ENCODE measurements at places on chromosomes 16 and 17.

DNA sequence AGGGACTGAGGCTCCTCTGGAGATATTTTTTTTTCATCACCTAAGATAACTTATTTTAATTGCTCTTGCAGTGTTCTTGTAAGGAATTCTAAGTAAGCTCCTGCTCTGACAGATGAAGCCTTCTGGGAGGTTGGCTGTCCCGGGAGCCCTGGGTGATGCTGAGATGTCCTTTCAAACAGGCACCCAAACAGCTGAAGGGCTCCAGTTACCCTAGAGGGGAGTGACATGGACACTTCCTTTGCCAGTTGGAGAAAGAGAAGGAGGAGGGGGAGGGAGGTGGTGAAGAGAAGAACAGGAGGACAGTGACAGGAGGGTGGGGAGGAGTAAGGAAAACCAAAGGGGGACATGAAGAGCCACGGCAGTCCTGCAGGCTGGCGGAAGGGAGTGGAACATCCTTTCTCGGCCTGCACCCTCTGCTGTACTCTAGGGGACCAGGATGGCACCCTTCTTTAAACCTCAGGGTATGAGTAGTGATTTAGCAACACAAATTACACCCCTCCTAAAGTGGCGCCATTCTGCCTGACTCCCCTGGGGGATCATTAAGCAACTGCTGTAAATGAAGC is 51.8 kb downstream of the MYH3 start:
- no peak for DNase-seq

- no peak for DNase-seq
Measured at GRCh38 chr16:79463841-79464240, 136.7 kb downstream of the MAF start.

DNA sequence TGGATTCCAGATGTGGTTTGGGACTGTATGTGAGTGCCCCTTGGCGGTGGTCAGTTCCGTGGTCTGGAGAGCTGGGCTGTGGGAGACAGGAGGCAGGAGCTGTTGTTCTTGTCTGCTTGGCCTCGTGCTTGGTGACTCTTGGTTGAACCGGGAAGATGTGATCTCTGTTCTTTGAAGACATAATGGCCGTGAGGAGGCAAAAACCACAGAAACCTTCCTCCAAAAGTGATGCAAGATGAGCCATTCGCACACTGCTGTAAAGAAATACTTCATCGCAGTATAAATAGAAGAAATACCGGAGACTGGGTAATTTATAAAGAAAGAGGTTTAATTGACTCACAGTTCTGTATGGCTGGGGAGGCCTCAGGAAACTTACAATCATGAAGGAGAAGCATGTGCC is 128.8 kb downstream of the RAP1GAP2 start:
- no peak for DNase-seq

- DNase-seq = no peak
Measured at GRCh38 chr17:20307326-20307910, 159.9 kb downstream of the LGALS9B start.

- no peak for DNase-seq
Measured at GRCh38 chr17:42779936-42780850, at the start of gene WNK4. TSS of gene WNK4 (plus strand) at chr17:42780610. CDS start at chr17:42780699, 89 bp downstream.

DNA sequence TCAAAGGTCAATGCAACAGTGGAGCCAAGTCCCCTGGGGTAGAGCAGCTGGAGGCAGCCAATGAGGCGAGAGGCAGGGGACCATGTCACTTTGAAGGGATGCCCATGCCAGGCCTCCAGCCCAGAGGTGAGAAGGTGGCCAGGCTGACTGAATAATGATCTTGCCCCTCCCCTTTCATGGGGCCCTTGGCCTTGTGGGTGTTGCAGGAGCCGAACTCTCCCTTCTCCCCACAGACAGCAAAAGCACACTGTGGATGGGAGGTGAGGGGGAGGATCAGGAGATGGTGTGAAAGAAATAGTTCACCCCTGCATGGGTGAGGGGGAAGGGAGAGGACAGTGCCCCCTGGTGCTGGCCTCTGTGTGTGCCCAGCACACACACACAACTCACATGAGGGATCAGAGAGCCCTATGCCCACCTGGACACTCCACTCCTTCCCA is 15.8 kb upstream of the TBX21 start:
- DNase-seq = no peak

DNA sequence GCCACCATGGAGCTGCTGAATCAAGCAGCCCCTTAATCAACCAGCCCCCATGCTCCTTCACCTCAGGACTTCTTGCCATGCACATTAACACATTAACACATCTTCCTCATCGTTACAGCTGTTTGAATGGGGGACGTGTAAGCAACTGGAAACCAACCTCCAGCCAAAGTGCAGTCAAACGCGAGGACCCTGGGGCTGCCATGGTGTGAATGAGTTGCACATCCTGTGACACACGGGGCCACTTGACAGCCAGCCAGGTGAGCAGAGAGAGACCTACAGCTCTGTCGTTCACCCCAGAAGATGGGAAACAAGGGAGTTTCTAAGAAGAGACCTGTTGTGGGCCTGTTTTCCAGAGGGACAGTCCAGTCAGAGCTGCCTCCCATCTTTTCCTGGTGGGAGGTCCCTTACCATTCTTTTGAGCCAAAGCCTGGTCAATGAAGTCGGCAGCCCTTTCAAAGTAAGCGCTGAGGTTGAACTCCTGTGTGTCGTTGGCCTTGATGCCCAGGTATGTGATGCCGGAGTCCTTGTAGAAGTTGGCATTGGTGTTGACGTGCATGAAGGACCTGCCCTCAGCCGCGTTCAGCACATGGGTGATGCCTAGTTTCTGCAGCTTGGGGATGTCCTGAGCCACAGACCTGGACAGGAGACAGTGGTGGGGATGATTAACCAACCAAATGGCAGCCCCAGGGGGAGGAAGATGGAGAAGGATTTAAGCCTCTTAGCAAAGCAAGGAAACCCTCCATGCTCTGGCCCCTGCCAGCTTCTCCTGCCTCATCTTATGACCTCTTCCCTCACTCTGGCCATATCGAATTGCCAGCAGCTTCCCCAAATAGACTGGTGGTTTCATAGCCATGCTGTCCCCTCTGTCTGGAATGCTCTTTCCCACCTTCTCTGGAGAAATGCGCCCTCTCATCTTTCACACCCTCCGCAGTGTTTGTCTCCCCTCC is 4.2 kb downstream of the DUSP3 start:
- no peak for DNase-seq

DNA sequence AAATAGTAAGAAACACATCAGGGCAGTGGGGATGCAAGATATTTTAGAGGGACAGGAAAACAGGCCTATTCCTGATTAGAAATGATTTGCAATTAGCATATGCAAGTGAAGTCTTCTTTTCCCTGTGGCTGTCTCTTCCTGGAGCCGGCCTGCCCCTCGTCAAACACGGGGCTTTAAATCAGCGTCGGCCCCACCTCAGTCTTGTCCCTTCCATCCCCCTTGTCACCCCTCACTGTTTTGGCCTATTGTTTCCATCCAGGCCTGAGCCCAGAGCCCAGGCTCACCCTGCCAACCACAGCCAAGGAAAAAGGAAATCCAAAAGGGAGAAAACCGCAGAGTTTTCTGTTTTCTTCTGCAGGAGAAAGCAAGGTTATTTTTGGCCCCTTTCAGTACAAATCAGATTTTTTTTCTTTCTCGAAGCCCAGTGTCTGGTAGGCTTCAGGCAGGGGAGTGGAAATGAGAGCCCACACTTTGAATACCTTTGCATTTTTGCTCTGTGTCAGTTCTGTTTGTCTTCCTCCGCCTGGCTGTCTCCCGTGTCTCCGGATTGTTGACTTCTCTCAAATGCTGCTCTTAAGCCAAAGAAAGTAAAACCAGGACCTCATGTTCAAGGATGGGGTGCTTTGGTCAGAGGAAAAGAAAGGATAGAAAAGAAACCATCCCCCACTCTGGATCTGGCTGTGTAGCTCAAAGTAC is 399.9 kb upstream of the CDH11 start:
- DNase-seq = no peak

GRCh38 chr17:76578376-76578775 is 7.3 kb downstream of the ST6GALNAC2 start:
- no peak for DNase-seq

DNA sequence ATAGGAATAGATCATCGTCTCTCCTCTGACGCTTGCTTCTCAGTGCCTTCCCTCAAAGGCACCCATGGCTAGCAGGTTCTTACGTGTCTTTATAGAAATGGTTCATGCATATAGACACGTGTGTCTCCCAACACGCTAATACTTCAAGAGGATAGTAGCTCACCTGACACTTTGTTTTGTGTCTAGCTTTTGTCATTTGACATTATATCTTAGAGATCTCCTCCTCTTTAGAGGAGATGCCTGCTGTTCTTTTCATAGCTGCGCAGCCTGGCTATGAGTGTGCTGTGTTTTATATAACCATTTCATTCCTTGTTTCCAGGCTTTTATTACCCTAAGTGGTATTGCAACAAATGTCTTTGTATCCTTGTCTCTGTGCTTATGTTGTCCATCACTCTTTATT is 411.7 kb downstream of the CPPED1 start:
- DNase-seq = no peak

- no peak for DNase-seq
Measured at GRCh38 chr17:351875-352420, 659 bp downstream of the RPH3AL start.

DNA sequence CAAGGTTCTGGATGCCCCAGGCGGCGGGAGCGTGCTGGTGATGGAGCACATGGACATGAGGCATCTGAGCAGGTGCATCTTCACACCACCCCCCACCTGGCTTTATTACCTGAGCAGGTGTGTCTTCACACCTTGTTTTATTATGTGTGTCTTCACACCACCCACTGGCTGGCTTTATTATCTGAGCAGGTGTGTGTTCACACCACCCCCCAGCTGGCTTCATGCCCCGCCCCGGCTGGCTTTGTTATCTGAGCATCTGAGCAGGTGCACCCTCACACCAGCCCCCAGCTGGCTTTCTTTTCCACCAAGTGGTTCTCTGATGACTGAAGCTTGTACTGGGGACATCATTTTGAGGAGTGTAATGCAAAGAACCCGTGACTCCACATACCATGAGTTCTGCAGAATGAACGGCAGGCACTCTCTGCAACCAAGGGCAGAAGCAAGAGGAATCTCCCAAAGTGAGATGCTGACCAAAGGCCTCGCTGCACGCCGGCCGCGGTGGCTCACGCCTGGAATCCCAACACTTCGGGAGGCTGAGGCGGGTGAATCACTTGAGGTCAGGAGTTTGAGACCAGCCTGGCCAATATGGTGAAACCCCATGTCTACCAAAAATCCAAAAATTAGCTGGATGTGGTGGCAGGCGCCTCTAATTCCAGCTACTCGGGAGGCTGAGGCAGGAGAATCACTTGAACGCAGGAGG is 2.6 kb downstream of the FN3KRP start:
- DNase-seq = no peak

DNA sequence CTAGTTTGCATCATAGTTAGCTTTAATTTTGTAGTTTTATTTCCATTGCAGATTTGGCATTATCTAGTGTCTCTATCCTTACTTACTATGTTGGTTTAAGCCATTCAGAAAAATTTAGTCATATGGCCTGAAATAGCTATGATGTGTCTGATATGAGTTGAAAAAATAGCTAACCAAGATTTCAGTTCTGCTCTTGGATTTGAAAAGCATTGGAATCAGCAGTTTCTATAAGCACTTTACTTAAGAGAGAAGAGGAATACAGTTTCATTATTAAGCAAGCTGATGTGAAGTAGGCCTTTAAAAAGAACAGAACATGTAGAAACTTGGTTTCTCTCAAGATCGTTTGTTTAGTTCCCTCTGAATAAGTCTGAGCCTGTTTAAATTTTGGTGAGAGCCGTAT is 25.9 kb downstream of the LPCAT2 start:
- no peak for DNase-seq

DNA sequence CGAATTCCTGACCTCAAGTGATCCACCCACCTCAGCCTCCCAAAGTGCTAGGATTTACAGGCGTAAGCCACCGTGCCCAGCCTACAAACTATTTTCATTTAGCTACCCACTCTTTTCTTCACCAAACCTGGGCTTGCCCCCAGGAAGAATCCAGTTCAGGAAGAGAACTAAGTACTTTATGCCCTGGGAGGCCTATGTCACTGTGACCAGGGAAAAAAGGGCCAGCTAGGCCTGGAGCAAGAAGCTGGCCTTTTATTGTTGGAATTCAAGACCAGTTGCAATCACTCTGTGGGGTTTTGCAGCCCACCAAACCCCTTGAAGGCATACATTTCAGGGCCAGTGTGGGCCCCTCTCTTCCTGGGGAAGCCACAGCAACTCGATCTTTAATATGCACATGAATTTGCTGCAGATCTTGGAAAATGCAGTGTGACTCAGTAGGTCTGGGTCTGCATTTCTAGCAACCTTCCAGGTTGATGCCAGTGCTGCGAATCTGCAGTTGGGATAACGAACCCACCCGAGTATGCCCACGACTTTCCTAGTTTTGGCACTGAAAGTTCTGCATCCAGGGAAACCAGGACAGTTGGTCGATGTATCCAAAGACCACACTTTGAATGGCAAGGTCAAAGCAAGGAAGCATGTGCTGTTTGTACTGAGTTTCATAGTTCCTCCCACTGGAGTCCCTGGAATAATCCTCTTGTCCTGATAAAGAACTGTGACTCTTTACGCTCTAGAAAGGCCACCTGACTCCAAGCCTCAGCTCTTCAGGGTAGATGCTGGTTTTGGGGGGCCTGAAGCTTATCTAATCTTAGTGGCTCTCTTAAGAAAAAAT is 7.2 kb upstream of the MRPS23 start:
- no peak for DNase-seq

DNA sequence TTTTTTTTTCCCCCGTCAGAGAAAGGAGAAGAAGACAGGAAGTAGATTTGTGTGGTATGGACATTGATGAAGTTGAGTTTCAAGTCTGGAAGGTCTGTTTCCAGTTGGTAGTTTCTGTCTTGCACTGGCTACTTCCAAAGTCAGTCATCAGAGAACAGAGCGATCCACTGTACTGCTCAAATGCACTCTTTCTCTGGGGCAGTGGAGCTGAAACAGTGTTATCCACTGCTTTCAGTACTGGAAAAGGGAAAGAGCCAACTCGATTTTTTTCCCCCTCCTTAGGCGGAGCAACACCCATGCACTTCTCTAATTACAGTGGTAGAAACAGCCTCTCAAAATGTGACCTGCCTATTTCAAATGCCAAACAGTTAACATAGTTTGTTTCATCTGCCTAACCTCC is 7.4 kb downstream of the PRKCA start:
- no peak for DNase-seq

DNA sequence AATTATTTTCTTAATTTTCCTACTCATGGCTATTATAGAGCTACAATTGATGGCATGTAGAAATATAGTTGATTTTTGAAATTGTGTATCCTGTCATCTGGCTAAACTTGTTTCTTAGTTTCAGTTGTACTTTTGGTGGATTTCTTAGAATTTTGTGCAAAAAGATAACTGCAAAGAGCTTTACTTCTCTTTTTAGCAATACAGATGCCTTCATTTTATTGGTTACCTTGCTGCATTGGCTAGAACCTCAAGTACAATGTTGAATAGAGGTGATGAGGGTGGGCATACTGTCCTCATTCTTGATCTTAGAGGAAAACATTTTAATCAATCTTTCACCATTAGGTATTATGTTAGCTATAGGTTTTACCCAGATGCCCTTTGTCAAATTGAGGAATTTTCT is 67.9 kb downstream of the METRNL start:
- DNase-seq = no peak

GRCh38 chr17:59375857-59376256 is 44.4 kb downstream of the YPEL2 start:
- no peak for DNase-seq

- no peak for DNase-seq
Measured at GRCh38 chr17:2957631-2958286, 105.6 kb downstream of the OR1D5 start.
